ENCODE measurements at places on chromosomes 2 and 18.

DNA sequence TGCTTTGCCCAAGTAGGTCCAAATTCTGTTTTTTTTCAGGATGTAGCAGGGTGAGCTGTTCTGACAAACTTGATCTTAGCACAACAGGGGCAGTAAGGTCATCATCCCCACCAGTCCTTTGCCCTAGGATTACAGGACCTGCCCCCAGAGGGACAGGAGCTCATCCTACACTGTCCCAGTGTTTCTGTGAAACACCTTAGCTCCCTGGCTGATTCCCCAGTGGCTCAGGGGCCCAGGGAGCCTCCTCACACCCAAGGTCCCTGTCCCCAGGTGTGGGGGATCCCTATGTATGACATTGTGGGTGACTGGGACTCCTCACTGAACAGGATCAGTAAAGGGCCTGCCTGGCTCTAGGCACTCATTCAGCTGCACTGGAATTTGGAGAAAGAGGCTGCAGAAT lies 191.2 kb downstream of the ANKRD30B start:
- DNase-seq, result no peak

DNA sequence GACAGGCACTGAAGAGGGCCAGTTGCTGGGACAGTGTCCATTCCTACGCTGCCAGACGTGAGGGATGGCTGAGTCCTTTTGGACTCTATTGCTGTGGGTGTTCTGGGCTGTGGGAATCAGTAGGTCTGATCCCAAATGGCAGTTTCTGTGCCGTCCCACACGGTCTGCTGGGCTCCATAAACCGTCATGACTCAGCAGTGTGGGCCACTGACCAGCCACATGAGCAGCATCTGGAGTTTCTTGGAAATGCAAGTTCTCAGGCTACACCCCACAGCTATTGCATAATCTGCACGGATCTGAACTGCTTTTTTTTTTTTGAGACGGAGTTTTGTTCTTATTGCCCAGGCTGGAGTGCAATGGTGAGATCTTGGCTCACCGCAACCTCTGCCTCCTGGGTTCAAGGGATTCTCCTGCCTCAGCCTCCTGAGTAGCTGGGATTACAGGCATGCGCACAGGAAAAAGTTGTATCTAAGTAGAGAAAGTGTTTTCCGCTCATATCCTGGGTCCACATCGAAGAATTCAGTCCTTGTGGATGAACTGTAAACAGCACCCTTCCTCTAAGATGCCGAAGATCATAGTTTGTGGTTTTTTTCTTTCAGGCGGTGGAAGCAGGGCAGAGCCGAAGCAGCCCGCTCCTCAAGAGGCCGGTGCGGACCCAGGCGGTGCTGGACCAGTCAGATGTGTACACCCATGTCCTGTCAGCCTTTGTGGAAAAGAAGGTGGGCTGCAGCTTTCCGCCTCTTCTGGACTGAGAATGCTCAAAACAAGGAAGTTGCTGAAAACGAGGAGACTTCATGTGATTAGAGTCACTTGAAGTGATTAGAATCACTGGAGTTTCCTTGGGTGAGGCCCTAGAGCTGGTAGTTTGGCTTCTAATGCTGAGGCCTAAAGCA lies 25.5 kb downstream of the RMC1 start:
- DNase-seq, result no peak

DNA sequence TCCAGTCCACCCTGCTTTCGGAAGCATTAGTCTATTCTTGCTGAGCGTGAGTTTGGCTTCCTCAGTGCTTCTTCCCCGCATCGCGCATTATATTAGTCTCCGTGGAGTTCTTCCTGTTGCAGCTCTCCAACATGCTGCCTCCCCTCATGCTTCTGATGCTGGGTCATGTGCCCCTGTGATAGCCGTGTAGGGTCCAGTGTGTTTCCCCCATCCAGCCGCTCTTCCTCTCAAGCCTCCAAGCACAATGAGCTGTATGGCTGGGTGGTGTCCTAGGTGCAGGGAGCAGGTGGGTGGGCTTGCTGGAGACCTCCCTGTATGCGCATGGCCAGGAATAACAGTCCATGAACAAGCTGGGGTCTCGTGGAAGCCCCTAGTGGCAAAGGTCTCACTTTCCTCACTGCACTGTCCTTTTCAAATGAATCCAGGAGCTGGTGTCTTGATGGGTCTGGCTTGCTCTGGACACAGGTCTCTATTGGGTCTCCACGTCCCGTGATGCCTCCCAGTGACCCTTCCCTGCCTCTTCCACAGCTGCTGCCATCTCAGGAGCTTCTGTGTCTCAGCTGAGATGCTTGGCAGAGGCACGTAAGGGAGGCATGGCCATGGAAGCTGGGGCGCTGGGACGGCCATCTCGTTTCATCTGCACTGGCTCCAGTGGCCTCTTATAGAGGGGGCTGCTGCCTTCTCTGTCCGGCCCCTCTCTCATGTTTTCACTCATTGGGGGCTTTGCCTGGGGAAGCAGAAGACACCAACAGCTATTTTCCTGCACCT lies 54.8 kb upstream of the HDAC4 start:
- no peak for DNase-seq

DNA sequence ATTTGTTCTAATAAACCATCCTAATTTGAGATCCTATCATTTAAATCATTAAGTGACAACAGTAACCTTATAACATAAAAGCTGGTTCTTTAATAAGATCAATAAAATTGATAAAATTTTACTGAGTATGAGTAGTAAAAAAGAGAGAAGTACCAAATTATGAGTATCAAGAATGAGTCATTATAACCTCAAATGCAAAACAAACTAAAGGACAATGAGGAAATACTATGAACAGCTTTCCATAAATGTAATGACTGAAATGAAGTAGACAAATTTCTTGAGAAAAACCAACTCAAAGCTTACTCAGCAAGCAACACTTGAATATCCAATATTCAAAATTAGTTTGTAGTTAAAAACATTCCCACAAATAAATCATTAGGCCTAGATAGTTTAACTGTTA lies 433.0 kb downstream of the ZEB2 start:
- peak; percentile 10 for DNase-seq

GRCh38 chr2:167451496-167452289 lies 563.4 kb downstream of the XIRP2 start:
- DNase-seq, result no peak

GRCh38 chr2:171008550-171009205 lies 79.6 kb downstream of the GORASP2 start:
- no peak for DNase-seq

- no peak for DNase-seq
Measured at GRCh38 chr2:128661311-128661710, 342.6 kb upstream of the HS6ST1 start.

DNA sequence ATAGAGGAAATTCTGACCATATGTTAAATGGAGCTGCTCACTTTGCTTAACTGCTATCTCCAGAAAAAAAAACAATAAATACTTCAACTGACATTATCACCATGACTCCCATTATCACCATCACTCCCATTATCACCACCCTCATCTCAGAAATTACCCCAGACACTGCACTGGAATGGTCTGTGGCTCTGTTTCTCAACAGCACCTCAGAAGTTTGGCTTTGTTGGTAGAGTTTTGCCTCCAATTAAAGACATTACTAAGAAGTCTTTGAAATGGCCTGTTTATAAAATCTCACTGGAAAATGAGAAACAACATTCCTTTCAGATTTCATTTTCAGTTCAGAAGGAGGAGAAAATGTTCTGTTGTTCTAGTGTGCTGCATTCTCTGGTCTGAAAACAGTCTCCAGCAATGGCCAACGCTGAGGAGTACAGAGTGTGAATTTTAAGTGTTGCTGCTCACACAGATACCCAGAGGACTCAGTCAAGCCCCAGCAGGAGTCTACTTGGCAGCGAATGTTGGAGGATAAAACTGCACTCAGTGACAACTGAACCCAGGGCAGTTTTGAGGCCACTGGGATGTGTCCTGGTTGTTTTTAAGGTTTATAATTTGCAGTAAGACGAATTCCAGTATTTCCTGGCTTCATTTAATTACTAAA lies 364.5 kb upstream of the CDH2 start:
- DNase-seq, result no peak

- DNase-seq, result peak; percentile 63
Measured at GRCh38 chr2:102753563-102754159, 8.2 kb upstream of the TMEM182 start.

- DNase-seq, result no peak
Measured at GRCh38 chr2:119206201-119206600, 17.4 kb upstream of the STEAP3 start.

GRCh38 chr2:24745825-24746224 lies 47.4 kb downstream of the PTRHD1 start:
- DNase-seq, result no peak

- peak; percentile 84 for DNase-seq
Measured at GRCh38 chr2:127086990-127087790, 19.8 kb downstream of the BIN1 start.

GRCh38 chr2:222900354-222900753 lies 39.5 kb downstream of the ACSL3 start:
- DNase-seq, result no peak

DNA sequence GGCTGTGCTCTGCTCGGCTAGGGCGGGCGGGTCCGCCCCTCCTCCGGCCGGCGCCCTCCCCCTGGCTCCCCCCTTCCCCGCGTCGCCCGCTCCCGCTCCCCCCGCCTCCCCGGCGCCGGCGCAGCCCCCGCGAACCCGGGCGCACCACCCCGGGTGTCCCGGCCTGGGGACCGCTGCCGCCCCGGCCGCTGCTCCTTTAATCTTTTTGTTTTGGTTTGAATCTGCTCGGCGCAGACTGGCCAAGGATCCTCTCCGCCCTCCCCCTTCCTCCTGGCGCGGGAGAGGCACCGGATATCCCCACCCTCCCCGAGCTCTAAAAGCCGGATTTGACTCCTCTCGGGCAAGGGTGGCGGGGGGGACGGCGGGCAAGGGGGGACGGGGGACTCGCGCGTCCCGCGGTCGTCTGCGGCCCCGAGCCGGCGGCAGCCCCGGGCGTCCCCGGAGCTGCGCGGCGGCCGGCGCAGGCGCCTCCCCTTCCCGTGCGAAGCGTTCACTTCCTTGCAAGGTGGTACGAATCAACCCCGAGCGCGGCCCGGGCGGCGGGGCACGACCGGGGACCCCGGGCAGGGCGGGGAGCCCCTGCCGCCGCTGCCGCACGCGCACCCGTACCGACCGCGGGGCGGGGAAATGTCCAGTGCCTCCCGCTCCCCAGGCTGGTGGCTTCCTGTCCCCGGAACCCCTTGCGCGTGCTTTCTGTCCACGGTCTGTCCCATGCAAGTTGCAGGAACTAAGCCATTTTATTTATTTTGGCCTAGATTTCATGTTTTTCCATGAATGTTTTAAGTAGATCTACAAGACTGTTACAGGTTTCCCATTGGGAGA lies at the start of gene PTGR3:
Gene PTGR3 (minus strand): TSS at position 11 of the 822 bp plus-strand sequence. CDS start 81 bp downstream, outside the sequence.
- DNase-seq, result peak; percentile 83

GRCh38 chr18:25604894-25605597 lies 253.1 kb upstream of the ZNF521 start:
- no peak for DNase-seq

- DNase-seq, result no peak
Measured at GRCh38 chr2:235843591-235844395, 324.4 kb downstream of the GBX2 start.

GRCh38 chr18:48313792-48314191 lies 95.4 kb downstream of the ZBTB7C start:
- no peak for DNase-seq

DNA sequence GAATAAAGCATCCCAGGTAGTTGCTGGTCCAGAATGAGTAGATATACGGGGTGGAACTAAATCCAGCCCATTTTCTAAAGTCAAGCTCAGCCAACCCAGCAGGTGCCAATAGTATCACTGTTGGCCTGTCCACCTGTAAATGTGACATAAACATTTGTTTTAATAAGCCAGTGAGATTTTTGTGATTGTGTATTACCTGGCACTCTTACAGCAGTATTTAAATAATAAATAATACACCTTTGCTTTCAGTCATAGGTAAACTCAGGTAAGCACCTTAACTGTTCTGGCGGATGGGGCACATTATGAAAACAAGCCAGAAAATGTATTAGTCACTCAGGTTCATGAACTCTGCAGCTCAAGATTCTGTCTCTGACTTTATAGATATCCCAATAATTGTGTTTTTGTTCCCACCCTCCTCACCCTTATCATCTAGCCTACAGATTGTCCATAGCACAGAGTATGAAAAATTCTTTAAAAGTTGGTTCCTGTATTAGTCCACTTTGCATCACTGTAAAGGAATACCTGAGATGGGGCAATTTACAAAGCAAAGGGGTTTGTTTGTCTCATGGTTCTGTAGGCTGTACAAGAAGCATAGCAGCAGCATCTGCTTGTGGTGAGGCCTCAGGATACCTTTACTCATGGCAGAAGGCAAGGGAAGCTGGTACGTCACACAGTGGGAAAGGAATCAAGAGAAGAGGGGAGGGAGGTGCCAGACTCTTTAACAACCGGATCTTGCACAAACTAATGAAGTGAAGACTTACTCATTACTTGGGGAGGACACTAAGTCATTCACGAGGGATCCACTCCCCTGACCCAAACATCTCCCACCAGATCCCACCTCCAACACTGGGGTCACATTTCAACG lies 73.0 kb upstream of the CYRIA start:
- DNase-seq, result no peak

- no peak for DNase-seq
Measured at GRCh38 chr2:18171191-18172139, 293.0 kb downstream of the KCNS3 start.

GRCh38 chr2:128557831-128558241 lies 239.2 kb upstream of the HS6ST1 start:
- DNase-seq, result peak; percentile 58

GRCh38 chr18:21980744-21981143 lies 188.6 kb upstream of the GATA6 start:
- DNase-seq, result no peak

- DNase-seq, result no peak
Measured at GRCh38 chr2:133077269-133077822, 407.3 kb upstream of the LYPD1 start.

DNA sequence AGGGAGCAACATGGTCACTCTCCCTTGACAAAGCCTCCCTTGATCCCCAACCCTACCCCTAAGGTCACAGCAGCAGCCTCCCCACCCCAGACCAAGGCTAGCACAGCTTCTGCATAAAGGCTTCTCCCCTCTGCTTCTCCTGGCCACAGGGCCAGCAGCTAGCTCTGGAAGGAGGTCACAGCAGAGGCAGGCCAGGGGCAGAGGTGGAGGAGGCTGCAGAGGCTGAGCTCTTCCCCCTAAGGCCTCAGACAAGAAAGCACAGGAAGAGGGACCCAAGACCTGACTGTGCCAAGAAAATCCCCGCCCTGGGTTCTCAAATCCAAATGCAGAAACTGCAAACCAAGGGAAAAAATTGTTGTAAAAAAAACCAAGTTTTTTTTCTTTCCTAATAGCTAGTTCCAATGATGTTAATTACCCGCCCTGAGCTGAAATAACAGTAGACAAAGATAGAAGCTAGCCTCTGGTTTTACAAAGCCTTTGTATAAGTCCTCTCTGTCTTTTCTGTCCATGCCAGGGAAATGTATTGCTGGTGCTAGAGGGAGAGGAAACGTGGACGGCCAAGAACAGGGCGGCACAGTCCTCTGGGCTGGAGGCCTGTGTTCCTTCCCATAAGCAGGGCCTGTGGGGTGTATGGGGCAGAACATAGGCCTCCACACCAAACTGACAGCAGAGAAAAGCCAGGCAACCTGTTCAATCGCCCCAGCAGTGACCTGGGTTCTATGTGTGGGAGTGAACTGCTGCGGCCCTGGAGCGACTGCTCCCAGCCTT lies 79.5 kb downstream of the POLR1A start:
- DNase-seq, result no peak

GRCh38 chr2:222747526-222748160 lies 76.2 kb downstream of the MOGAT1 start:
- no peak for DNase-seq

Measured in AML-193 (cell line).